EL (cell line): ENCODE measurements at places on chromosomes 5 and 9.

DNA sequence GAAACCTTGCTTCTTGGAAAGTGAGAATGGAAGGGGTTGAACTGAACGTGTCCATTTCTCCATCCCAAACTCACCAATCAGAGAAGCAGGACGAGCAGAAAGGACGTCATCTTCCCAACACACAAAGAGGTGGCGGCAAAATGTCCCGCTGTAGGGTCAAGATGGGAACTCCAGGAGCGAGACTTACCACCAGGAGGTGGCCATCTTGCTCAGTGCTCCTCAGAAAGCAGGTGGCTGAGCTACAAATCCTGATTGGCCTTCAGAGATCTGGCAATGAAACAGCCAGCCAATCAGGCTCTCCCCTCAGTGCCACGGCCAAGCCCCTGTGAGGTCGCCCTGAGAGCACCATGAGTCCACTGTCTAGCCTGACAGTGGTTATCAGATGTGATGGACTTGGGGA lies 259.0 kb downstream of the NDUFS4 start:
- no peak for DNase-seq

DNA sequence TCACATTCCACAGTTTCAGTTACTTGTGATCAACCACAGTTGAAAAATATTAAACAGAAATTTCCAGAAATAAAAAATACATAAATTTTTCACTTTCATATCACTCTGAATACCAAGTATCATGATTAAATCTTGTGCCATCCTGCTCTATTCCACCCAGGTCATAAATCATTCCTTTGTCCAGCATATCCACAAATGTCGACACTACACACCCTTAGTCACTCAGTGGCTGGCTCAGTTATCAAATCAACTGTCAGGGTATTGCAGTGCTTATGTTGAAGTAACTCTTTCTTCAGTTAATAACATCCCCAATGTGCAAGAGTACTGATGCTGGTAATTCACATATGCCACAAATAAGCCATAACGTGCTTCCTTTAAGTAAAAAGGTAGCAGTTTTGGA lies 115.7 kb downstream of the FBXL17 start:
- DNase-seq = peak; percentile 5

- no peak for DNase-seq
These were observed 56.2 kb upstream of the PALM2AKAP2 start for GRCh38 chr9:109723781-109724180.

DNA sequence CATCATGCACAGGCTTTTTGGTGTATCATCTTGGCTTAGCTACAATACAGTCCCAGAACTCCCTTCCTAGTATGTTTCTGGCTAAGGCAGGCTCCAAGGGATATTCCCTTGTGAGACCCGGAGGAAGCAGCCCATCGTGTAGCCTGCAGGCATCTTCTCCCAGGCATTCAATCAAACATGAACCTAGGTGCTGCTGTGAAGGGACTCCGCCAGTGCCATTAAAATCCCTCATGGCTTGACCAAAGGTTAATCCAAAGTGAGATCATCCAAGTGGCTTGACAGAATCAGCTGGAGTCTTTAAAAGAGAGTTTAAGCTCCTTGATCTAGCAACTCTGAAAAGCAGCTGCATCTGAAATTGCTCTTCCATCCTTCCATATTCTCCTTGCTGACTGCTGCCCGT lies 333.9 kb downstream of the DIRAS2 start:
- no peak for DNase-seq

DNA sequence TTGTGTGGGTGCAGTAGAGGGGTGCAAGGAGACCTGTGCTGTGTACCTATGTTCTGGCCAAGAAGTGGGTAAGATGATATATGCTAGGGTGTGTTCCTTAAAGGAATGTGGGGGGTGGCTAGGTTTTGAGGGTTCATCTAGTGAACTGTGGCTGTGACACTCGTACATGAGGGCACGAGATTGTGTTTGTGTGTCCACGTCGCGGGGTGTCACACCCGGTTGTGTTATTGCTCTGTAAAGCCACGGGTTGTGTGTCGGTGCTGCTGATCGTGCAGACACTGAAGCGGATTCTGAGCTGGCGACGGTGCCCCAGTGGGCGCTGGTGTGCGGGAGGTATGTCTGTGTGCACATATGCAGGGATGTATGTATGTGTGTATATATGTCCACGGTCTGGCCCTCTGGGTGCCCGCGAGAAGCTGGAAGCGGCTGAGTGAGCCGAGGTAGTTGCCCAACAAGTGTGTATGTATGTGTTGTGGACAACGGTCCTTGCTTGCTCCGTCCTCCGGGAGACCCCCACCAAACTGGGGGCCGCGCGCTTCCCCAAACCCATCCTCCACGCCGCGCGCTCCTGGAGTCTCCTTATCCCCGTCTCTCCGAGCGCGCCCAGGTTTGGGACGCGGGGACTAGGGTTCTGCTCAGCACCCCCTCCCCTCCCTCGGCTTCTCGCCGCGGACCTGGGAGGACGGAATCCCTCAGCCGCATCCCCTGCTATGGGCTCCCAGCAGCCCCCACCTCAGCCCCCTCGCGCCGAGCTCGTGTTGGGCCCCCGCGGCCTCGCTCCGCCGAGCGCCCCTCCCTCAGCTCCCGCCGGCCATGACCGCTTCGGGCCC lies 639 bp downstream of the PCDH1 start:
- DNase-seq = no peak

GRCh38 chr9:18675973-18676372 lies 202.0 kb downstream of the ADAMTSL1 start:
- no peak for DNase-seq

DNA sequence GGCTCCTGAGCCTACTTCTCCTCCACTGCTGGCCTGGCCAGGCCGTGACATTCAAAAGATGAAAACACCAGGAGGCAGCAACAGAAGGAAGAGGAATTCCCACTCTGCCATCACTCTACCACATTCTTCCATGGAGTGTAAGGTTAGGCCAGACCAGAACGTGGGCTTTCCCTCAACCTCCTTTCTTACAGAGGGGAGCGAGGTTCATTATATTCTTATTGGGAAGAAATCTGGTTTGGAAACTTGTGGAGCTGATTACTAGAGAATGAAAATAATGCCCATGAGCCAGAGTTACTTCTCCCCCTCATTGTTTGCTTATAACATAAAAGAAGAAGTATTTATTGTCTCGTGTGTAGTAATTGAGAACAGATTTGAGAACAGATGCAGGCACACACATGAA lies 136.3 kb upstream of the BASP1 start:
- peak; percentile 29 for DNase-seq
